ENCODE measurements at places on chromosomes 1 and 21.
A peak's percentile ranks its signal among the peaks of the same experiment; 100 is the strongest.

GRCh38 chr1:158093376-158093775 is 87.3 kb upstream of the CD1D start:
- H3K27me3 ChIP-seq = peaks cover 2% of the 10 kb centered on the region
- no peak for DNase-seq
- H3K4me3 ChIP-seq = no peak overlapping the region

- peak overlapping the region; percentile 84 for H3K27ac ChIP-seq
- no peaks in the 10 kb centered on the region for H3K27me3 ChIP-seq
- H3K4me1 ChIP-seq = peaks cover 51% of the 10 kb centered on the region
- DNase-seq = peak; percentile 45
- peaks cover 24% of the 10 kb centered on the region for H3K36me3 ChIP-seq
- H3K4me3 ChIP-seq = peak overlapping the region; percentile 93
These were observed 3.6 kb downstream of the S100A6 start for GRCh38 chr1:153532181-153532580.

DNA sequence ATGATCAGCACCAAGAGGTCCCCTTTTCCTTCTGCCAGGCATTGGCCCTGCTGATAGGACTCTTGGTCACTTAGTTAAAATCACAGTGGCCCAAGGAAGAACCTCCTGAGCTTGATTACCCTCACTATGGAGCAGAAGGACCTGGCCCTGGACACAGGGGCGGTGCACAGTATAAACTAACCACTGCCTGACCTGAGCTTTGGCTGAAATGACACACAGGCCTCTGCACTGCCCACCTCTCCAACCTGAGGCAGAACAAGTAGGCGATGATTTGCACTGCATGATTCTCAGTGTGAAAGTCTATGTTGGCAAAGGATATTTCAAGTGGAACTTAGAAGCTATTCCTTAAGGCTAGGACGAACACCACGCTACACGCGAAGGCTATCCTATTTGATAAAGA is 48.5 kb downstream of the CAPN2 start:
- no peak overlapping the region for H3K27ac ChIP-seq
- H3K27me3 ChIP-seq = no peaks in the 10 kb centered on the region
- no peak overlapping the region for H3K4me3 ChIP-seq
- H3K36me3 ChIP-seq = peaks cover 81% of the 10 kb centered on the region
- H3K4me1 ChIP-seq = peaks cover 2% of the 10 kb centered on the region

- no peak overlapping the region for H3K4me3 ChIP-seq
- H3K27ac ChIP-seq = no peak overlapping the region
- peaks cover 22% of the 10 kb centered on the region for H3K4me1 ChIP-seq
These were observed 37.7 kb downstream of the KIAA0040 start for GRCh38 chr1:175154629-175155472.

DNA sequence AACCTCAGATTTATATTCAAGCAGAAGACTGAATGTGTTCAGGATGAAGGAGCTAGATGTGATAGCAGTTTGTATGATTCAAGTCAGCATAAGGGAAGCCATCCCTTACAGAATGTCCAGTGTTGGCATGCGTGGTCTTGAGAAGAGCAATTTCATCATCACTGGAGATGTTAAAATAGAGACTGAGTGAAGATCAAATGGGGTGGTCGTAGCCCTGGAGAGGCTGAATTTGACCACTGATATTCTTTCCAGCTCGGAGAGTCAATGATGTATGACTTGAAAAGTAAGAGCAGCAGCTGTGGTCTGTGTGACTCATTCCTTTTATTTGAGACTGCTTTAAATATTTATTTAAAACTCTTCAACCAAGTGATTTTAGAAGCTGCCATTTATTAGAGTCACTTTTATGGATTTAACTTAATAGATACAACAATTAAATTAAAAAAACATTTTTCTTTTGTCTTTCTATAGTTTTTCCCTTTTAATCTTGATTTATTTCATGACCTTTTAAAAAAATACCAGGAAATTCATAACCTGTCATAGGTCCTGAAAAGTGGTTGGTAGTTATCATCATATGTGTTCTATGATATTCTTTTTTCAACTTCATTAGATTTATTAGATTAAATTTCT is 15.5 kb downstream of the FMN2 start:
- no peak overlapping the region for H3K4me3 ChIP-seq
- no peak for DNase-seq
- no peaks in the 10 kb centered on the region for H3K27me3 ChIP-seq

DNA sequence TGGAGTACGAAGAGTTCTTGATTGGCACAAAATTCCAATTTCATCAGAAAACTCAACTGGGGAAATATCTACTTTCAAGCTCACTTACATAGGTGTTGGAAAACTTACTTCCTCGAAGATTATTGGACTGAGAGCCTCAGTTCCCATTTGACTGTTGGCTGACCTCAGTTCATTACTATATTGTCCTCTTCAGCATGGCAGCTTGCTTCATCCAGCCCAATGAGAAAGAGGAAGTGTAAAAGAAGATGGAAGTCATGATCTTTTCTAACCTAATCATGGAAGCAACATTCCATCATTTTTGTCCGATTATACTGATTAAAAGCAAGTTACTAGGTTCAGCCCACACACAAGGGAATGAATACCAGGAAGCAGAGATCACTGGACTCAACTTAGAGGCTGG is 49.4 kb downstream of the HSD3B1 start:
- no peak for DNase-seq
- H3K36me3 ChIP-seq = no peaks in the 10 kb centered on the region
- H3K4me3 ChIP-seq = no peak overlapping the region
- H3K4me1 ChIP-seq = no peaks in the 10 kb centered on the region
- H3K27ac ChIP-seq = no peak overlapping the region

- H3K36me3 ChIP-seq = peaks cover 36% of the 10 kb centered on the region
- no peak for DNase-seq
- H3K27ac ChIP-seq = peak overlapping the region; percentile 8
These were observed 25.6 kb downstream of the RAB4A start for GRCh38 chr1:229296541-229296941.

DNA sequence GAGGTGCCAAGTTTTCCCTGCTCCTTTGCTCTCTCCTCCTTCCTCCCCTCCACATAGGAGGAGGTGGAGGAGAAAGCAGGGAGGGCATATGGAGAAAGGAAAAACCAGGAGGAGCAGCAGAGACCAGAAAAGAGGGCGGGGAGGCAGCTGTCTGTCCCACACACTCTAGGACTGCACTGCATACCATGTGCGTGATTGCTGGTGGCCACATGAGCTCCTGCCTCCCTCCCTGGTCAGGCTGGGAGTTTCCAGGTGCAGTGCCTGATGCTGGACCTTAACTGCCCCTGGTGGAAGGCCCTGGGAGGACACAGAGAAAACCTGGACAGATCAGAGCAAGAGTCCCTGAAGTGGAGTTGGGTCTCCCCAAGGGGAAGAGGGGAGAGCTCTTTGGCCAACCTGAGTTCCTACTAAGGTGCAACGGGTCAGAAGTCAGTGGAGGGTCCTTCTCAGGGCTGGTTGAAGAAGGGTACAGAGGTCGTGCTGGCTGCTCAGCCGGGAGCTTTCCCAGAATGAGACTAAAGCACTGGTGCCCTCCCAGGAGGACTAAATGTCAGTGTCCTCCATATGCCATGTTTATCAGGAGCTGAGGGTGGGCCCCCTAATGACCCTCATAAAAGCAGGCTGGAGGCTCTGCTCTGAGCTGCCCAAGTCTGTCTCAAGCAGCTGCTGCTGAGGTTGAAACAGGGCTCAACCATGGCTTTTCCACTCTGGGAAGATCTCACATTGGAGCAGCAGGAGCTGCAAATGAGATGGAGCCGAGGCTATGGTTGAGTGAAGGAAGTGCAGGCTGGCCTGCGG is 3.5 kb upstream of the LGR6 start:
- H3K36me3 ChIP-seq = no peaks in the 10 kb centered on the region
- H3K27ac ChIP-seq = no peak overlapping the region
- no peak overlapping the region for H3K4me3 ChIP-seq
- H3K27me3 ChIP-seq = peaks cover 15% of the 10 kb centered on the region
- no peak for DNase-seq
- no peaks in the 10 kb centered on the region for H3K4me1 ChIP-seq

- H3K4me3 ChIP-seq = no peak overlapping the region
- peaks cover 12% of the 10 kb centered on the region for H3K4me1 ChIP-seq
- no peak for DNase-seq
- H3K27me3 ChIP-seq = no peaks in the 10 kb centered on the region
- H3K36me3 ChIP-seq = no peaks in the 10 kb centered on the region
These were observed 39.2 kb downstream of the UBE2G2 start for GRCh38 chr21:44762221-44763049.

- H3K36me3 ChIP-seq = peaks cover 73% of the 10 kb centered on the region
- H3K4me3 ChIP-seq = no peak overlapping the region
- no peaks in the 10 kb centered on the region for H3K27me3 ChIP-seq
- peak overlapping the region; percentile 66 for H3K27ac ChIP-seq
These were observed 5.6 kb upstream of the SH3D21 start for GRCh38 chr1:36300526-36300925.

DNA sequence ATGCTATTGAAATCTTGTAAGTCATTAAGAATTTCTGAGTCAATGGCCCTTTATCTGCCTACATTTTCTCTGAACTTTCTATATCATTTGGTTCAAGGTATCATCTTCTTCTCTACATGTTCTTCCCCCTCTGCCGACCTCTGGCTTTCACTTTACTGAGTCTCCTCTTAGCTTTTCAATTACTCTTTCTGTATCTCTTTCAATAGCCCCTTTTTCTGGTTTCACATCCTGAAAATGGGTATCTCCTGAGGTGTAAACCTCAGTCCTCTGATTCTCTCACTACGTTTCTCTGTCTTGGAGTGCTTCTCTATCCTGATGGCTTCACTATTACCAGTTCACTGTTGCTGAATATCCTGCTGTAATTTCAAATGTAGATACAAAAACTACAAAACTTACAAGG is 98.9 kb downstream of the LYST start:
- no peak overlapping the region for H3K4me3 ChIP-seq
- H3K36me3 ChIP-seq = peaks cover 37% of the 10 kb centered on the region
- DNase-seq = no peak
- no peak overlapping the region for H3K27ac ChIP-seq

GRCh38 chr1:9766759-9767442 is 56.9 kb downstream of the CLSTN1 start:
- no peak overlapping the region for H3K27ac ChIP-seq
- H3K36me3 ChIP-seq = peaks cover 7% of the 10 kb centered on the region
- no peak overlapping the region for H3K4me3 ChIP-seq
- H3K4me1 ChIP-seq = no peaks in the 10 kb centered on the region
- H3K27me3 ChIP-seq = no peaks in the 10 kb centered on the region

- no peak for DNase-seq
- no peaks in the 10 kb centered on the region for H3K27me3 ChIP-seq
- peaks cover 2% of the 10 kb centered on the region for H3K36me3 ChIP-seq
These were observed 4.9 kb upstream of the CORT start for GRCh38 chr1:10444795-10445397.

DNA sequence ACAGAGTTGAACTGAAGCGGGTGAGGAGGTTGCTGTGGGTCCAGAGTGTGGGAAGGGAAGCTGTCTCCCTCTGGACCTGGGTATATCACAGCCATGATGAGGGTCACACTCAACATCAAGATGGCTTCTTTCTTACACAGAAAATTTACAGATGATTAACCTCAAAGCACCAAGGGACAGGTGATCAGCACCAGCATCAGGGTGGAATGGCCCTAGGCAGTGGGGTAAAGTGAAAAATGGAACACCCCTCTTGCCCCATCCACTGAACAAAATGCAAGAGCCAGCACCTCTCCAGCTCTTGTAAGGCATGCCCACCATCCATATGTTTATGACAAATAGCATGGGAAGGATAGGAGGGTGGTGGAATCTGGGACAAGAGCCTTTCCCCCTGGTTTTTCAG is 40.3 kb downstream of the HSD3B1 start:
- no peaks in the 10 kb centered on the region for H3K36me3 ChIP-seq
- no peak overlapping the region for H3K27ac ChIP-seq
- no peaks in the 10 kb centered on the region for H3K4me1 ChIP-seq
- H3K4me3 ChIP-seq = no peak overlapping the region
- H3K27me3 ChIP-seq = peaks cover 5% of the 10 kb centered on the region

DNA sequence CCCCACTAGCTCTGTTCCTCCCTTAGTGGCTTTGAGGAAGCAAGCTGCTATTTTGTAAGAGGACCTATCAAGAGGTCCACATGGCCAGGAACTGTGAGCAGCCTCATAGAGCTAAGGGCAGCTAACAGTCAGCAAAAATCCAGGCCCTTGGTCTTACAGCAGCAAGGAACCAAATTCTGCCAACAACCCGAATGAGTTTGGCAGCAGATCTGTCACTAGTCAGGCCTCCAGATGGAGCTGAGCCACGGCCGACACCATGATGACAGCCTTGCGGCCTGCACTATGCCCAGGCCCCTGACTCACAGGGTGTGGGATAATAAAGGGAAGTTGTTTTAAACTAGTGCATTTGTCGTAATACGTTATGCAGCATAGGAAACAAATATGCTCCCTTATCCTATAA is 28.0 kb upstream of the H3-3A start:
- H3K27ac ChIP-seq = no peak overlapping the region
- DNase-seq = no peak
- H3K27me3 ChIP-seq = peaks cover 1% of the 10 kb centered on the region
- H3K36me3 ChIP-seq = no peaks in the 10 kb centered on the region
- no peak overlapping the region for H3K4me3 ChIP-seq

DNA sequence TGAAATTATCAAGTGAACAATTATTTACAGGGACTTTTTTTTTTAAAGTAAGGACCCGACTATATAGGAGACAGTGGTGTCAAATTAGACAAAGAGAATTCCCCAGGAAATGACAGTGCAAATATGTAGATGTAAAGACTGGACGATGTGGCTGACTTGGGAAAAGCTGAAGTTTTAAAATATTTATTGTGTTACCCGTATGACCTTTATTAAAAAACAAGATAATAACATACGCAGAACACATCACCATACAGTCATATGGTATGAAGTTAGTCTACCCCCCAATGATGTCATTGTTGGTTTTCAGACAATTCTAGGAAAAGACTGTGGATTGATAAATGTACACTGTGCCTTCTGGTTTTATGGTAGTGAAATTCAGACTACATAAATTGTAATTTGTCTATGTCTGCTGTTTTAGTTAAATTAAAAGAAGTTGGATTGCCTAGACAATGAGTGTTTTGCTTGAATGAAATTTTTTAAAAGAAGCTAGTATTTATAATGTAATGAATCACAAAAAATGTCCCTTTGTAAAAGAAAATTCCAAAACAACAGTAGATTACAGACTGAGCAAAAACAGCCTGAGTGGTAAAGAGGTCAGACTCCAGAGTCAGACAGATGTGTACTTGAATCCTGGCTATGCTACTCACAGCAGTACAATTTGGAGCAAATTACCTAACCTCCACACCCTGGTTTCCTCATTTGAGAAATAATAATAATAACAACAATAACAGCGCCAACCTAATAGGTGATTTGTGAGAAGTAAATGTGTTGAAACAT is 15.5 kb upstream of the PDC start:
- H3K4me1 ChIP-seq = no peaks in the 10 kb centered on the region
- H3K27me3 ChIP-seq = peaks cover 10% of the 10 kb centered on the region
- no peak for DNase-seq
- H3K36me3 ChIP-seq = no peaks in the 10 kb centered on the region

- H3K27me3 ChIP-seq = no peaks in the 10 kb centered on the region
- H3K36me3 ChIP-seq = peaks cover 23% of the 10 kb centered on the region
- H3K4me1 ChIP-seq = peaks cover 58% of the 10 kb centered on the region
- H3K4me3 ChIP-seq = peak overlapping the region; percentile 71
- H3K27ac ChIP-seq = peak overlapping the region; percentile 67
These were observed 35.6 kb upstream of the WASF2 start for GRCh38 chr1:27525296-27526272.

- H3K36me3 ChIP-seq = no peaks in the 10 kb centered on the region
- no peak overlapping the region for H3K27ac ChIP-seq
- no peak overlapping the region for H3K4me3 ChIP-seq
- H3K27me3 ChIP-seq = no peaks in the 10 kb centered on the region
These were observed 189.1 kb downstream of the RASAL2 start for GRCh38 chr1:178282949-178283367.

Data from activated T-helper 2 cell treated with anti-CD3 and anti-CD28 coated beads, Interferon-gamma antibody, Interleukin-2, Interleukin-4, amounts not matched to agents 10 μg/mL and 5 μg/mL and 100 μg/mL, durations not matched to agents 14 hours and 24 hours and 36 hours (primary cell).